Activated CD8-positive, alpha-beta memory T cell treated with anti-CD3 and anti-CD28 coated beads for 1 hour (primary cell): ENCODE measurements at places on chromosomes 16 and 17.

DNA sequence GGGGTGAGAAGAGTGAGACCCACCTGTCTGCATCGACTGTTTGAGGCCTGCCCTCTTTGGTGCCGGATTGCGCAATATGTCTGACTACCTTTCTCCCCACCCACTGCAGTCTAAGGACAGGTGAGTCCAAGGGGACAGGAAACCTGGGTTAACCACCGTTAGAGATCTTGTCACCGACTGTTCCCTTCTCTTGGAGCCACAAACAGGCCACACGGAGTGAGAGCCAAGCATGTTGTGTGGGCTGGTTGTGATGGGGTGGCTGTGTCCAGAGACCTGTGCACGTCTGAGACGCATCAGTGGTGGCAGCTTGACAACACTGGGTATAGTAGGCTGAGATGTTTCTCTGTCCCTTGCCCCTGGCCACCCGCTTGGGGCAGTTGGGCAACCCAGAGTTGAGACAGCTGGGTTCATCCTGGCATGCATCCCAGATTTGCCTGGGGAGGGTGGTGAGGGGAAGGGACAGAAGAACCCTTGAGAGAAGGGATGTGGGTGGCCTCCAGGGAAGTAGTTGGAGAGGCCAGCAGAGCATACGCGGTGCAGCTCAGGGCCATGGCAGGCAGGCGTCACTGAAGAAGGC, 21.4 kb downstream of the MPRIP start:
- DNase-seq: no peak

DNA sequence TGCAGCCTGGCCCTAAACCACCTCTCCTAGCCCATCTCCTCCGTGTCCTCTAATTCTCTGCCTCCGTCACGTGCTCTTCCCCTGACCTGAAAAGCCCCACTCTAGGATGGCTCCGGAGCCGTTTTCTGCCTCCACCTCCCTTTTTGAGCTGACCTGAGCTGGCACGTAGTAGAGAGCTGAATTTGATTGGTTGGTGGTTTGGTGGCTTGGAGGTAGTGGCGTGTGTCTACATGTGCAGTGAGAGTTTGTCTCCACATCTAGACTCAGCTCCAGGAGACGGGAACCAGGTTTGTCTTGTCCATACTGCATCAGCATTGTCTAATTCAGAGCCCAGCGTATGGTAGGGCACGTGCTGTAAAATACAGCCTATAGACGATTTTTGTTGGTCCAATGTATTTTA, 3.0 kb downstream of the SBK1 start:
- DNase-seq: no peak

- DNase-seq: peak; percentile 12
Measured at GRCh38 chr17:61139219-61139618, 260.4 kb upstream of the TBX2 start.

DNA sequence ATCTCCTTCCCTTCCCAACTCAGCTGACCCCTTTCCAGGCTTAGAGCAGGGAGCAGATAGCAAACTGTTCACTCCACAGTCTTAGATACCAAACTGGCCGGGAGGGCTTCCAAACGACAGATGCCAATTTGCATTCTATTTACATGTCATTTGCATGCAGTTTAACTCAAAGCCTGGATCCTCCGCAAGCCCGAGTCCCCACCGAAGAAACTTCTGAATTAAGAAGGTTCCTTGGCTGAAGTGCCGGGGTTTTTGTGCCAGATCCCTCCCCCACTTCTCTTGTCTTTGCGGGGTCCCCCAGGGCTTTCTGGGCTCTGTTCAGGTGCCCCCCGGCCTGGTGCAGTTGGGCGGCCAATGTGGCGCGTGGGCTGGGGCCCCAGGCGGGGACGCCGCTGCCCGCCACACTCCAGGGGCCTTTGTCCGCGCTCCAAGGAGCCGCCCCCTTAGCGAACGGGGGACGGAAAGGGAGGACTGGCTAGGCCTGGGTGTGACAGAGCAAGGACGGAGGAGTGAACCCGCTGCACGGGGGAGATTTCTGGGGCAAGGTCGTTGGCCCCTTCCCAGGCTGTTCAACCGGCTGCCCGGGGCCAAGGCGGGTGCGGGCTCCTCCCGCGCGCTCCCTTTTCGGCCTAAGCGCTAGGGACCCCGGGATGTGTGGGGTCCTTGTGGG, 1.2 kb downstream of the GPRC5B start:
- no peak for DNase-seq

GRCh38 chr16:11039726-11040125, 95.4 kb downstream of the CLEC16A start:
- no peak for DNase-seq

DNA sequence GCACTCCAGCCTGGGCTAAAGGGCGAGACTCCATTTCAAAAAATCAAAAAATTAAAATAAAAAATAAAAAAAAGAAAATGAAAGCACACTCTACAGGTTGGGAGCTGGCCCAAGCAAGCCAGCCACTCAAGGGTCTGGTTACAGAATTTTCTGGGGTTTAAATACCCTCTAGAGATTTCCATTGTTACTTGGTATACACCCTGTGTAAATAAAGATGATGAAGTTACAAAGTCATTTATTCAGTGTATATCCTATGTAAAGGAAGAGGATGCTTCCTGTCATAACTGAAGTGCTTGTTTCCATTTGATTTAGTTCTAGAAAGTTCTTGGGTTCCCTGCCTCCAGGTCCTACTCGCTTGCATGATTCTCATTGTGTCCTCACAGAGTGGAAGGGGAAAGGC, 79.9 kb upstream of the C17orf78 start:
- no peak for DNase-seq
